ENCODE measurements at places on chromosomes 16 and 17.

- peak; percentile 88 for DNase-seq
These were observed 4.6 kb downstream of the ANKRD13B start for GRCh38 chr17:29597361-29598172.

- no peak for DNase-seq
These were observed 632 bp downstream of the CYBC1 start for GRCh38 chr17:82449883-82450356.

DNA sequence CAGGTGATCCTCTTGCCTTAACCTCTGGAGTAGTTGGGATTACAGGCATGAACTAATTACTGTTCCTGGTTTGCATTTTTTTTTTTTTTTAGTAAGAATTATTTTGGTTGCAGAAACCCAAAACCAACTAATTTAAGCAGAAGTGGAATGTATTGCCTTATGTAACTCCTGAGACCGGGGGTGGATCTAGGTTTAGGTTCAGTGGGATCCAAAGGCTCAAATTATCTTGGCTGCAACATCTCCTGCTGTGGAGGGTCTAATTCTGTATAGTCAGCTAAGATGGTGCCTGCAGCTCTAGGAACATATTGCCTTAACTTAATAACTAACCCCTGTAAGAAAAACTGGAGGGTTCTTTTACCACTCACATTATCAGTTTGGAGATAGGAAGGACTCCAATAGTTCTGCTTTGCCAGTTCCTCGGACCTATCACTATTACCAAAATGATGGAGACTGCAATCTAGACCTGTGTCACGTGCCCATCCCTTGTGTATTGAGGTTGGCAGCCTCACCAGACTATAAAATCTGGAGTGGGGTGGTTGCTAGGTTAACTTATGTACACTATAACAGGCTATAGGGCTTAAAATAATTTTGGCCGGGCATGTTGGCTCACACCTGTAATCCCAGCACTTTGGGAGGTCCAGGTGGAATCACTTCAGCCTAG, 8.5 kb downstream of the SNTB2 start:
- no peak for DNase-seq

DNA sequence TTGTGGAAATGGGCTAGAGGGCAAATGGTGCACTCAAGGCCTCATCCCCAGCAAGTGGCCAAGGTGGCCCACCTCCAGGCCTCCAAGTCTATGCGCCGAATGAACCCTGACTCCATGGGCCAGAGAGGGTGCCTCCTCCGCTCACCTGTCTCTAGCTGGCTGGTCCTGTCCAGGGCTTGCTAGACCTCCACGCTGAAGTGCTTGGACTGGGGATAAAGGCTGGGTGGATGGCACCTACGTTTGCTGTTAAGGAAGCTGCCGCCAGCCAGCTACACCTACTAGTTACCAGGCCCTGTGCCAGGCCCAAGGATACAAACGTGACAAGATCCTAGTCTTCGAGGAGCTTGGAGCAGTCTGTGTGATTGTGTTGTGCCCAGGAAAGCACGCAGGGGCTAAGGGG, 739 bp upstream of the SGCA start:
- no peak for DNase-seq

DNA sequence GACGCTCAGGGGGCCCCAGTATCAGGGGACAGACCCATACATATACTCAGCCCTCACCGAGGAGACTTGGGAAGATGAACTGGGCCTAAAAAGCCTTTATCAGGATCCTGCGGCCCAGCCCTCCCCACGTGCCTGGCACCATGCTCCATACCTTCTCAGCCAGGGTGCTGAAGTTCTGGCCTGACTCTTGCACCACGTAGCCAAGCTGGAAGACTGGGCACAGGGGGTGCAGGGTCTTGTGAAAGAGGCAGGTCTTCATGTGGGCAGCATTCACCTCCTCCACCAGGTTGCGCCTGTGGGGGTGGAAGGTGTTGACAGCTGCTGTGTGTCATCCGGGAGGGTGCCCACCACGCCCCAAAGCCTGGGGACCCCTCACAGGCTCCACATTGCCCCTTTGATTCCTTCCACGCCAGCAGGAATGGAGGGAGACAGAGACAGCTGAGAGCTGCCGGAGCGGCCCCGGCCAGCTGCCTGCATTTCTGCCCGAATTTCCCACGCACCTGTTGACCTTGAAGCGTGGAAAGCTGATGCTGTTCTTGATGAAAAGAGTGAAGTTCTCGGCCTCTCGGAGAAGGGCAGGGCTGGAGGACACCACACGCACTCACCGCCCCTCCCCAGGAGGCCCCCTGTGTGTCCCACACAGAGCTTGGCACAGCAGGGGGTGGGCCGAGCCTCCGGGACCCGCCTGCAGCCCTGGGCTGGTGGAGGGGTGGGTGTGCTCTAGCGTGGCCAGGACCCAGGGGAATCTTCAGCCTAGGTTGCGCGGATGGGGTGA, 10.4 kb upstream of the CAMKK1 start:
- no peak for DNase-seq

- no peak for DNase-seq
These were observed 1.8 kb downstream of the KIF1C start for GRCh38 chr17:4999430-5000093.

- DNase-seq = no peak
These were observed 3.9 kb downstream of the TMEM94 start for GRCh38 chr17:75460295-75460694.

DNA sequence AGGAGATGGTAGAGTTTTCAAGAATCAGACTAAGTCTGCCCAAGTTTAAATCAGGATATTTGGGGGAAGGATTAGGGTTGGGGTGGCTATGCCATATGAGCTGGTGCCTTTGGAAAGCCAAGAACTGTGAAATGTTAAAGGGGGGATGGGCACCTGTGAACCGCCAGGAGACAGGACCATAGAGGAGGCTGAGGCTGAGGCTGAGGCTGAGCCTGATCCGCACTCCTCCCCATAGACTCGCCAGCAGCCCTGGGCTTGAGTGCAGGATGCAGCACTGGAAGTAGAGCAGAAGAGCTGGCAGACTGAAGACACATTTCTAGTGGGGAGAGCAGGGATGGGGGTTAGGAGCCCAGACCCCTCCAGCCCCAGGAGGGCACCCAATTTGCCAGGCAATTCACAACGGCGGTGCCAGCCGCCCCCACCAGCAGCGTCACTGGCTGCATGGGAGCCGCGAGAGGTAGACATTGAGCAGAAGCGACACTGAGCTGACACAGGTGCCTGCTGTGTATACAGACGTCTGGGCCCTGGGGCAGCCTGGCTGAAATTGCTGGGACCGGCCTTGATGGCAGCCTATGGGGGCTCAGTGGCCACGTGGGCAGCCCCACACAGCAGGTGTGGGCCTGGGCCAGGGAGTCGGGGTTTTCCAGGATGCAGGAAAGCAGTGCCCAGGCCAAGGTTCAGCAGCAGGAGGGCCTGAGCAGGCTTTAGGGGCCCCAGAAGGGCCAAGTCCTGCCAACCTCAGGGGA, 9.2 kb downstream of the PIMREG start:
- no peak for DNase-seq

DNA sequence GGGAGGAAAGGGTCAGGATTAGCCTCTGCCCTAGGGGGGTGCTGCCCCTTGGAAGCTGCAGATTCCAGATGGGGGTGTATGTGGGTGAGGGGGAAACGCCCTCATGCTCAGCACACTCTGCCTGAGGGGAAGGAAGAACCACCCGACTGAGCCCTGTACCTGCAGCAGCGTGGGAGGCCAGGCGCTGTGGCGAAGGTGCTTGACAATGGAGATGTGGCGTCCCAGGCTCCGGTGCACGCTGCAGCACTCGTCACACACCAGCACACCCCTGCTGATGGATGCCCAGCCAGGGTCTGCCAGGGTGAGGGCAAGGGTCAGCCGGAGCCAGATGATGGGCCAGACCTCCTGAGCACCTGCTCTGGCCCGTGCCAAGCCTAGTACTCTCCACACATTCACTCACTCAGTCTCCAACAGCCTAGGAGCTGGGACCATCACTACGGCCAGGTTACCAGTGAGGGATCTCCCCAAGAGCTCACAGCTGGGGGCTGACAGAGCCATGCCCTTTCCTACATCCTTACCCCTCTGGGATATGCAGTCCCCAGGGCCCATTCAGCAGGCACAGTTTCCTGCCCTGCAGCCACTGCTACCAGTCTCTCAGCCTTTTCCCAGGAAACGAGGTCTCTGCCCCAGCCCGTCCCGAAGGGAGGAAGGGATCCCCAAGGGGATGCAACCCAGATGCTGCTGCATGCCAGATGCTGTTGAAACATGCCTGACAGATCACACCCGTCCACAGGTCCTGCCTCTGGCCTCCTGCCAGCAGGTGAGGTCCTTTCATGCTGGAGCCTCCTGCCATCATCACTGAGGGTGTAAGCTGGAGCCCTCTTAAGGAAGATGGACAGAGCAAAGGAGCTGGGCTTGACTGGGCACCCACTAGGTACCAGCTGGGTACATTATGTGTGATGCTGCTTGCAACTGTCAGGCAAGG, 5.9 kb downstream of the GIT1 start:
- peak; percentile 86 for DNase-seq

- peak; percentile 2 for DNase-seq
These were observed 496.9 kb upstream of the C16orf82 start for GRCh38 chr16:26569793-26570192.

DNA sequence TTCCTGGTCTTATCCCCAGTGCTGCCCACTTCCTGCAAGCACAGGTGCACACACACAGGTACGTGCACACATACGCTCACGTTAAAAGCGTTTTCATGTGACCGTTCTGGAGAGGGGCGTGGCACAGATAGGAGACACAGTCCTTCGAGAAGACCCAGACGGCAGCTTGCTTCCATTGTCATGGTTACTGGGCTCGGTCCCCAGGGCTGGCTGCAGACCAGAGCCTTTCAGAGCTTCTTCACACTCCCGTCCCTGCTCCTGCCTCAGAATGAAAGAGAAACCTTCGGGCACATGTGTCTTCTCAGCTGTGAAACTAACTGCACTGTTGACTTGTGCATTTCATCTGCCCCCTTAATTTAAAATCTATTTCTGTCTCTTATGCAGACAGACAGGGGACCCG, 154.2 kb downstream of the PITPNC1 start:
- DNase-seq = no peak

GRCh38 chr16:2287916-2288547, 20.1 kb upstream of the RNPS1 start:
- DNase-seq = no peak

DNA sequence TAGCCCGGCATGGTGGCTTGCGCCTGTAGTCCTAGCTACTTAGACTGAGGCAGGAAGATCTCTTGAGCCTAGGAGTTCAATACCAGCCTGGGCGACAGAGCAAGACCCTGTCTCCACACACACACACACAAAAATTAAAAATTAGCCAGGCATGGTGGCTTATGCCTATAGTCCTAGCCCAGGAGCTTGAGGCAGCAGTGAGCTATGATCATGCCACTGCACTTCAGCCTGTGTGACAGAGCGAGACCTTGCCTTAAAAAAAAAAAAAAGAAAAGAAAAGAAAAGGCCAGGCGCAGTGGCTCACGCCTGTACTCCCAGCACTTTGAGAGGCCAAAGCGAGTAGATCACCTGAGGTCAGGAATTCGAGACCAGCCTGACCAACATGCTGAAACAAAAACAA, 23.9 kb downstream of the C17orf75 start:
- DNase-seq = no peak

GRCh38 chr17:29789196-29790170, 140.5 kb downstream of the SSH2 start:
- DNase-seq = no peak

GRCh38 chr17:12745486-12745885, 43.8 kb upstream of the ARHGAP44 start:
- no peak for DNase-seq

DNA sequence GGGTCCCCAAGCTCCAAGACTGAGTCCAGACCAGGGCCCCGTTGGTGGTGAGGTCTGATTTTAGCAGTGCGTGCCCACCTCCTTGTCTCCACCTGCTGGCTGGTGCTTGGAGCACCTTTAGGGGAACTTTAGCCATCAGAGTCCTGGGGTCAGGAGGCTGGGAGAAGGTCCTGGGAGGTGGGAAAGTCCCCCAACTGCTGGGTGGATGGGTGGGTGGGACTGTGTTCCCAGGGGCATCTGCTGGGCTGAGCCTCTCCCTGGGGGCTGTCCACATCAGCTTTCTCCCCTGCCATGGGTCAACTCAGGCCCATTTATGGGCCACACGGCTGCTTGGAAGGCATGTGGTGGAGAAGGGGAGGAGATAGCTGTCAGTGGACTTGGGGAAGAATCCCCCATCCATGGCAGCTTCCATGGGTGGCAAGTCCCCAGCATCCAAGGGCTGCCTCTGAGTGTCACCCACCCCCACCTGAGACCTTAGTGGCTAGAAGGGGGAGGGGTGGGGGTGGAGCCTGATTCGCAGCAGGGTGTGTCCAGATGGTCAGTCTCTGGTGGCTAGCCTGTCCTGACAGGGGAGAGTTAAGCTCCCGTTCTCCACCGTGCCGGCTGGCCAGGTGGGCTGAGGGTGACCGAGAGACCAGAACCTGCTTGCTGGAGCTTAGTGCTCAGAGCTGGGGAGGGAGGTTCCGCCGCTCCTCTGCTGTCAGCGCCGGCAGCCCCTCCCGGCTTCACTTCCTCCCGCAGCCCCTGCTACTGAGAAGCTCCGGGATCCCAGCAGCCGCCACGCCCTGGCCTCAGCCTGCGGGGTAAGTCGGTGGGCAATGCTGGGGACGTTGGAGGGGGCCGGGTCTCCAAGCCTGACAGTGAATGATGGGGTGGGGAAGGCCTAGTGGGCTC, at the start of gene TRPV2:
Gene TRPV2, plus strand, starts transcription at position 541 of the 894 bp plus-strand sequence. CDS start 2,098 bp downstream, outside the sequence.
- no peak for DNase-seq

GRCh38 chr16:82753821-82754220, 127.1 kb downstream of the CDH13 start:
- no peak for DNase-seq

DNA sequence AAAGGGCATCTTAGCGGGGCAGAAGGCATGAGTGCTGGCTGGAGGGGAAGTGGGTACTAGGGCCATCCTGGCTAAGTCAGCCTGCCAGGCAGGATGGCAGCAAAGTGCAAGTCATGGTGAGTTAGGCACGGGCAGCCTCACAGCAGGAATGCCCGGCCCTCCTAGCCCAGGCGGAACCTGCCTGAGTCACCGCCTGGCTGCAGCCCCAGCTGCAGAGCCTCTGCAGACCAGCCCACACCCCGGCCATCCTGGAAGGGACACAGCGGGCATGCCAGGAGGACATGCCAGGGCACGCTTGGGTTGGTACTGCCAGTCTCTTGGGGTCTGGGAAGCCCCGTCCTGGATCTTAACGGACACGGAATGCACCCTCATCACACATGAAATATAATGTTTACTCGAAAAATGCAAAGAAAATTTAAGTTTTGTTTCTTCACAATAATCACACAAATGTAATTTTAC, 5.0 kb upstream of the ALDH3A1 start:
- DNase-seq = no peak

- no peak for DNase-seq
These were observed 112.4 kb upstream of the CDH5 start for GRCh38 chr16:66254106-66254505.
